ENCODE measurements at places on chromosomes 1 and 21. TPM values are rescaled to one million over a fixed set of nuclear protein-coding genes. Genes with fewer than 3 reads are reported as not detected.

- DNase-seq, result no peak
Measured at GRCh38 chr1:43327549-43328292, 9.9 kb upstream of the MPL start.

The C1orf21 gene
- total RNA-seq, result 0.07 TPM

- DNase-seq, result no peak
Measured at GRCh38 chr1:168726281-168726680, 2.7 kb downstream of the DPT start.

The HSD3B2 gene
- total RNA-seq, result not detected

GRCh38 chr1:203001986-203002385, 5.2 kb upstream of the TMEM183A start:
- no peak for DNase-seq

DNA sequence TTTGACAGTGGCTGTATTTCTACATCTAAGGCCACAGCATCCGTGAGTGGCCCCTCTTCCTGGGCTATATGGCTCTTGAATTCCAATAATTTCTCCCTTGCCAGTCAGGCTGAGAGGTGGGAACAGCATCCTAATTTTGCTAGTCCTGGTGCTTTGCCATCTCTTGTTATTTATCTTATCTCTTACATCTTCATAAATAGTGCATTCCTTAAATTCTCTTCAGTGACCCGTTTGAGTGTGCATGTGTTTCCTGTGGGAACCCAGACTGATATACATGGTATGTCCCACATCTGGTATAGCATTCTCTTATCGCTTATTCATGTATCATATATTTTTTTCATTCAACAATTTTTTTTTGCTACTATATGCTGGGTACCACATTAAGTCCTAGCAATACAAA, 9.9 kb downstream of the S100A11 start:
- DNase-seq, result no peak

The OR2T33 gene
- total RNA-seq, result not detected

- no peak for DNase-seq
Measured at GRCh38 chr1:46622344-46622743, 5.7 kb upstream of the MOB3C start.

DNA sequence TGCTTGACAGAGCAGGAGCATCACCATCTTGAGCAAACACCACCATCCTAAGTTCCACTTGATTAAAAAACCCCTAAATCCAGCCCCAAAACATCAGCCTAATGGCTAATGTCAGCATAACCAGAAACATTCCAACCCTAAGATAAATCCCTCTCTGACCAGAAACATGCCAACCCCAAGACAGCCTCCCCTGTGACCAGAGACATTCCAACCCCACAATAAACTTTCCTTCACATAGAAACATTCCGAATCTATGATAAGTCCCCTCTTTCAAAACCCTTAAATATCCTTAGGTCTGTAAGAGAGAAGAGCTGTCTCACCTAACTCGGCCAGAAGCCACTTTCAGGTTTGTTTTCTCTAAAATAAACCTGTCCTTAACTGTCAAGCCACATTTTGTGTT, 17.4 kb upstream of the SLC2A5 start:
- no peak for DNase-seq

DNA sequence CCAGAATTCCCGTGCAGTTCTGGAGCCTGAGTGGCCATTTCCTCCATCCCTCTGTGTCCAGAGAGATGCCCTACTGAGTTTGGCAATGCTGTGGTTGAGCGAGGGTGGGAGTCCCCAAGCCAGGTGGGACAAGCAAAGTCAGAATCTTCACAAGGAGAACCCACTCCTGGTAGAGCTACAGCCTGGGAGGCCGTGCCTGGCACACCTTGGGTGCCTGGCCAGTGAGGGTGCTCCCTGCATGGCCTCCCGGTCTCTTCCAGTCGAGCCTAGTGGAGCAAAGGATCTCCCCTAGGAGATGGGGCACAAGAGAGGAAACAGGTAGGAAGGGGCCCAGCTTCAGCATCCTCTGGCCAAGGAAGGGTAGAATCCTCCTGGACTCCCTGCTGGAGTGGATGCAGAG, 57.9 kb downstream of the H3-3A start:
- DNase-seq, result peak; percentile 37

DNA sequence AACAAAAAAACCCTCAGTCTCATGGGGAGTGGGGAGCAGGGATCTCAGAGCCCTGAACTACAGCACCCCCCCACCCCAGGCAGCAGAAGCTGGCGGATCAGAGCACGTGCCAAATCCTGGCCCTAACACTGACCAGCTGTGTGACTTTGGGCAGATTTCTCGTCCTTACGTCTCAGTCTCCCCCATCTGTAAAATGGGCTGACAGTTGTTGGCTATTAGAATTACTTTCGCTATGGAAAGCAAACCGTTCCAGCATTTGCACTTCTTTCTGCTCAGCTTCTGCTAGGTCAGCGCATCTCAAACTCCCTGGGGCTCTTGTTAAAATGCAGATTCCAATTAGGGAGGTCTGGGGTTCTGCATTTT, 15.5 kb downstream of the TNFRSF8 start:
- DNase-seq, result no peak

DNA sequence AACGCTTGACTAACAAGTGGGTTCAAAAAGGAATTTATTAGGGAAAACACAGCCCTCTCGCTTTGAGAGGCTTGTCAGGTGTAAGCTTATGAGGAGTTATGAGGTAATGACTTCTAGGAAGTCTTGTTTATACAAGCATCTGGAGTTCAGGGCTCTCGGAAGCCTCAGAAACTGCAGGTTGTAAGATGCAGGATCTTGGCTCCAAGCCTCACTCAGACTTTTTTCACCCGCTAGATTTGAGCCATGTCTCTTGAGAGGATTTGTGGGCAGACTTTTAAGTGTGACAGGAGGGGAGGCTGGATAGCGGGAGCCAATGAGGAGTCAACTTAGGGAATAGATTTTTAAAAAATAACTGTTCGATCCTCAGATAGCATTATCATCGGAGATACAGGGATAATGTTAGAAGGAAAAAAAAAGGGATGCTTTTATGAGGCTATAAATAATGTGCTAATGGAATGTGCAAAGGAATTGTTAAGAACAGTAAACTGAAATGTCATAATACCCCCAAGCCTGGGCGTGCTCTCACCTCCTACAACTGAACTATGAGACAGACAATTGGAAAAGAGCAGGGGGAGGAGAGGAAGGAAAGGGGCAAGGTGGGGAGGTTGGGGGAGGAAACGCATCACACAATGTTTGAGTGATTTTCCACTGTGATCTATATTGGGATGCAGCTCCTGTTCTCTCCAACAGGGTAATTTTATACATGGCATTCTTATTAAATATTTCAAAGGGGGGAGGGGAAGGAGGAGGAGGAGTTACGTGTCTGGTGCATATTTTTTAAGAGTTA, 107.4 kb upstream of the ESRRG start:
- no peak for DNase-seq

DNA sequence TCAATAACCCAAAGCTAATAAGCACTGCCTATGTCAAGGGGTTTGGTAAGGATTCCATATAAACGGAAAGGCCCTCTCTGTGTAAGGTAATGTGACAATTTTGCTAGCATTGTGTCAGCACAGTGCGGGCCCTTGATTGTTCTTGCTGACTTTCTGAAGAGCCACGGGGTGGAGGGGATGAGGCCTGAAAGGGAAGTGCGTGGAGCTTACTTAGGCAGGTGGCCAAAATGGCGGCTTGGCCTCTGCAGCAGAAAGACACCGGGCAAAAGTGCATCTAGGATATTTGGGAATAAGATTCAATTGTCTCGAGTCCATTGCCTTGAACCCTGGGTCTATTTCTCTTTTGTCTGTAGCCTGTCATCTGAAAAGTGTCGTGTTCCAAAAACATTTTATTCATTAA, 114.3 kb downstream of the TGFB2 start:
- DNase-seq, result no peak

DNA sequence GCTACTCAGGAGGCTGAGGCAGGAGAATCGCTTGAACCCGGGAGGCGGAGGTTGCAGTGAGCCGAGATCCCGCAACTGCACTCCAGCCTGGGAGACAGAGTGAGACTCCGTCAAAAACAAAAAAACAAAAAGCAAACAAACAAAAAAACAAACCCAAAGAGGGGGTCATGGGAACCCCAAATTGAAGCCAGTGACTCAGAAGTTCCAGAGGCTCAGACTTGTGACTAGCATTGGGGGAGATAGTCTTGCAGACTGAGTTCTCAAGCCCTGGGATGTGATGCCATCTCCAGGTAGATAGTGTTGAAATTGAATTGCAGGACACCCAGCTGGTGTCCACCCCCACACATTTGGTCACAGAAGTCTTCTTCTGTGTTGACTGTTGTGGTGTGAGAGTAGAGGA, 24.9 kb upstream of the ENO1 start:
- no peak for DNase-seq

The CASZ1 gene
- 27.2 TPM for total RNA-seq

GRCh38 chr1:223860051-223860622, 14.4 kb upstream of the TP53BP2 start:
- no peak for DNase-seq

The C1orf35 gene
- 24.1 TPM for total RNA-seq

- no peak for DNase-seq
Measured at GRCh38 chr1:203199481-203199815, 12.9 kb upstream of the CHI3L1 start.

- no peak for DNase-seq
Measured at GRCh38 chr1:14835725-14836124, 237.2 kb downstream of the KAZN start.

DNA sequence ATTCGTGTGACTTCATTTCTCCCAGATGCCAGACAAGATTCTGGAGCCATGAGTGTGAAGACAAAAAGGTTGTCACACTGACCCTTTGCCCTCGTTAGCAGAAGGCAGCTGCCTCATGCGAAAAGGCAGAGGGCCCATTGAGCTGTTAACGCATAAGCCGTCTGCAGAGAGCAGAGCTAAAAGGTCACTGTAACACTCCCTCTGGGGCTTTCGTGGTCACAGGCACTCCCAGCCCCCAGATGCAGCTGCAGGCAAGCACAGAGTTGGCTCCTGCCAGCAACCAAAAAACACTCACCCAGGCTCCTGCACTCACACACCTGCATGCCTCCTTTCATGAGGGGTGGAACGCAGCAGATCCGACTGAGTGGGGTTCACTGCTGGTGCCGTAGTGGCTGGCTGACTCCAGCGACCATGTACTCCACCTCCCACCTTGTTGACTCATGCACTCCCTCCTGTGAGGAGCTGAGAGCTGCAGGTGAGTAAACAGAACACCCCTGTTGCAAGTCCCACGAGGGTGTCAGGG, 287.5 kb downstream of the SMYD3 start:
- no peak for DNase-seq

GRCh38 chr1:111649227-111649626, 29.6 kb downstream of the RAP1A start:
- DNase-seq, result no peak

The DAB1 gene
- not detected for total RNA-seq

The FYB2 gene
- total RNA-seq, result not detected

The PLEKHM2 gene
- 116 TPM for total RNA-seq

GRCh38 chr1:244181867-244182266, 130.8 kb downstream of the ZBTB18 start:
- DNase-seq, result no peak

The OR2L2 gene
- total RNA-seq, result 0.52 TPM

- DNase-seq, result no peak
Measured at GRCh38 chr1:18249631-18250030, 142.0 kb downstream of the IGSF21 start.

DNA sequence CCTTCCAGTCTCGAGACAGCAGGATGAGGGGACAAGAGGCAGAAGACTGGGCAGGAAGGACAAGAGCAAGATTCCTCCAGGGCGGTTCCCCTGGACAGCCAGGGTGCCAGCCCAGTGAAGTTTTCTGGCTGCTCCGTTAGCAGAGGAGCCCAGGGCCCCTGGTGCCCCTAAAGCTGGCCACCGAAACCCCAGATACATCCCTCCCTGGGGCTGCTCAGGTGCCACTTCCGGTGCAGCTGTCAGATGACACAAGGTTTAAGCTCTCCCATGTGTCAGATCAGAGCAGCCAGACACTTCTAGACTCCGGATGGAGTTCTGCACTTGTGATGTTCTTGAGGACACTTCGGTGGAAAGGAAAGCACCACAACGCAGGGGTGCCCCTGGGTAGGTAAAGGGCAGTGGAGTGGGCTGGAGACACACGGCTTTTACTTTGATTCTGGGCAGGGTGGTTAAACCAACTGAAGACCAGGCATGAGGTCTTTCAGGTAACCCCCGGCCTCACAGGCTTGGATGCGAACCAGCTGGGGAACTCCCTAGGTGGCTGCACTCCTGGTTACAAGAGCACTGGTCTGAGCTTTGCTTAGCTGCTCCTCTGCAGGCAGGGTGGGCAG, 85.7 kb downstream of the ITPKB start:
- DNase-seq, result peak; percentile 82

DNA sequence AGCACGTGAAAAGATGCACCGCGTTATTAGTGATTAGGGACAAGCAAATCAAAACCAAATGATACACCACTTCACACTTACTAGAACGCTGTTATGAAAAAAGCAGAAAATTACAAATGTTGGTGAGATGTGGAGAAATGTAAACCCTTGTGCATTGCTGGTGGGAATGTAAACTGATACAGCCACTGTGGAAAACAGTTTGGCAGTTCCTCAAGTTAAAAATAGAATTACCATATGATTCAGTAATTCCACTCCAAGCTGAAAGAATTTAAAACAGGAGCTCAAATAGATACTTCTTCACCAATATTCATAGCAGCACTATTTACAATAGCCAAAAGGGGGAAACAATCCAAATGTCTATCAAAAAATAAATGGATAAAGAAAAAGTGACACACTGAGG, 10.3 kb upstream of the EVI5 start:
- DNase-seq, result no peak

DNA sequence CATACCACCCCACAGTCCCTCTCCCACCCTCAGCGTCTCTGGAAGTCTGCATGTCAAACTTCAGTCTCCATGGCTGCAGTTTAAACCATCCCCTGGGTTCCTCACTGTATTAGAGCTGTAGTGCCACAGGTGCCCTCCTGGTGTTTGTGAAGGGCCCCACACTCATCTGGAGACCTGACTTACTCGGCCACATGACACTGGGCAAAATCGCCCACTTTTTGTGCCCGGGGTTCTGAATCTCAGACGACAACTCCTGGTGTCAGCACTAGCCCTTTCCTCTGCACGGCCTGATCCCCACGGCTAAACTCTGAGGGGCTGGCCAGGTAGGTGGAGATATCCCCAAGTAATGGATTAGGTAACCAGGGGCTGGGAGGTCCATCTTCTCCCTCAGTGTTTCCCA, 6.5 kb downstream of the INKA2 start:
- DNase-seq, result no peak

DNA sequence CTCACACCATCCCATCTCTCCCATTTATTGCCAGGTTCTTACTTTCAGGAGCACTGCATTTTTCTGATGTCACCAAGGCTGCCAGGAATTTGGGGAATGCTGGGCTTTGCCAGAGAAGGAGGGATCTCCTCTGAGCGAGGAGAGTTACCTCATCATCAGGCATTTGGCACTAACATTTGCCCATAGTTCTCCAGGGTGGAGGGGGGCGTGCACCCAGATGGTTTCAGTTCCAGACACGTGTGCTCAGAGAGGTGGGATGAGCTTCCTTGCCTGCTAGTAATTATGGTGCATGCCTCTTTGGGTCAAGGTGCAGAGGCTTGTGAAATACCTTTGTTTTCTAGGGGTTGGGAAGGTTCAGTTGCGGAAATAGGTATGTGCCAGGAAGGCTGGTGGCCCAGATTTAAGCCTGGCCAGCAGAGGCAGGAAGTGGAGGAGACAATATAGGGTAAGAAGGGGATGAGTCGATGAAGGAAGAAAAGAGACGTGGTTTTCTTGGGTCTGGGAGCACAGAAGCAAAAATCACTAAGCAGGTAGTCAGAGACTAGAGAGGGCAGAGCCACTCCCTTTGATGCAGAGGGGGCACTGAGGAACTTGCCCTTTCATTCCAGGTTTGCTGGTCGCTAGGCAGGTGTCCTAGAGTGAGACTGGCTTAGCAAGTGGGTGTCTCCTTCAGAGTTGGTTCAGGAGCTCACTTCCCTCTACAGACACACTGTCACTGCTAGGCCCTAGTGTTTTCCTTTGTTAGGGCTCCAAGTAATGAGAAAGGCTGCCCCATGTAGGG, 7.2 kb downstream of the TUFT1 start:
- DNase-seq, result no peak

Measured in B cell (primary cell).